ENCODE measurements at places on chromosomes 4 and X.

DNA sequence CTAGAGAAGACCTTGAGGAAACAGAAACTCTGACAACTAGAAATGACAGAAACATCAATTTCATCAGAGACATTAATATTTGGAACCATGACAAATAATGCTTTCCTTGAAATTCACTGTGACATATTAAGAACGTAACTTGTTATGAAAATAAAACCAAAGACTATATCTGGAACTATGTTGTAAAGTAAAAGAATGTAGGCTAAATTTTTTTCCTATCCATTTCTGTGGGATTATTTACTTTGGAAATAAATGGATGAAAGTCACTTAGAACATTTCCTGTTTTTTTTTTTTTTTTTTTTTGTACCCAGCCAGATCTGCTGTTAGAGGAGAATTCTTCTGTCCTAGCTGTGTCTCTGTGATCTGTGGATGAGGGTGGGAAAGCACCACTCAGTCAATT, 255.9 kb downstream of the SPRY1 start:
- H3K4me3 ChIP-seq, result no peak overlapping the region
- H3K36me3 ChIP-seq, result no peaks in the 10 kb centered on the region
- no peak for DNase-seq
- H3K4me1 ChIP-seq, result peaks cover 13% of the 10 kb centered on the region

DNA sequence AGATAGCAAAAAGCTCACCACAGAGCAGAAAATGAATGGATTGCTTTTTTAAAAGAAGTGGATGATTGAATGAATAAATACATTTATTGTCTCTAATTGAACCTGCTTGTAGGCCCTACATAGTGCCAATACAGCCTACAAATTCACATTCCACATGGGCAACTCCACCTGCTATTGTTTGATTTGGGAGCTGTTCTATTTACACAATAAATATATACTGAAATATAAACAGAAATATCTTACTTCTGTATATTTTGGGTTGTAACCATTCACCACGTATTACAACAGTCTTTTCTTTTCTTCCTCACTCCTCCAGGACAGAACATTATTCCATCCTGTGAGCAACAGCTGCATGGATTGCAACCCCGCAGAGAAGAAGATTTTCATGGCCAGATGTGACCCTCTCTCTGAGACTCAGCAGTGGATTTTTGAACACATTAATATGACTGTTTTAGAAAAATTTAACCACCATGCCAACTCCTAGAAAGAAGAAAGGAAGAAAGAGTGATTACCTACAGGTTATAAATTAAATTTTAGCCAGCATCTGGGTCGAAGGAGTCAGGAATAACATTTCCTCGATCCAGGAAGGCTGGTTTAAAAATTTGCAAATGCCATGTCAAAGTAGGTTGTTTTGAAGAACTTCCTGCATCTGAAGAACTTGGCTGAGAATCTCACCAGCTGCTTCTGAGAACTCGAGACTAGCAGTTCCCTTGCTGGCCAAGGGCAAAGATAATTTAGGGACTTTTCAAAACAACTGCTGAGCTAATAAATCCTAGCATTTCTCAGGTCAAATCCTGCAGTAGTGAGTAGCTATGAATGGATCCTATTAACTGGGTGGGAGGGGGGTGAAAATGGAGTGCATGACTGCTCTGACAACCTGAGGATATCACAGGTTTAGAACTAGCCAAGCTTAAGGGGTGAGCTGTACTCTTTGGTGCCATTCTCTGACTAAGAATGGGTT, 128.7 kb upstream of the GALNT7 start:
- no peaks in the 10 kb centered on the region for H3K27me3 ChIP-seq
- H3K4me1 ChIP-seq, result peaks cover 3% of the 10 kb centered on the region
- H3K4me3 ChIP-seq, result no peak overlapping the region
- DNase-seq, result no peak
- no peak overlapping the region for H3K27ac ChIP-seq
- H3K36me3 ChIP-seq, result no peaks in the 10 kb centered on the region

- H3K36me3 ChIP-seq, result no peaks in the 10 kb centered on the region
- H3K4me3 ChIP-seq, result no peak overlapping the region
- no peaks in the 10 kb centered on the region for H3K4me1 ChIP-seq
Observed at GRCh38 chr4:25727711-25728493, 72.3 kb downstream of the SLC34A2 start.

- no peaks in the 10 kb centered on the region for H3K27me3 ChIP-seq
- peak overlapping the region; percentile 50 for H3K27ac ChIP-seq
- H3K4me3 ChIP-seq, result peak overlapping the region; percentile 93
- no peaks in the 10 kb centered on the region for H3K36me3 ChIP-seq
- DNase-seq, result peak; percentile 97
Observed at GRCh38 chr4:39044364-39044955, 12.3 kb upstream of the TMEM156 start.

DNA sequence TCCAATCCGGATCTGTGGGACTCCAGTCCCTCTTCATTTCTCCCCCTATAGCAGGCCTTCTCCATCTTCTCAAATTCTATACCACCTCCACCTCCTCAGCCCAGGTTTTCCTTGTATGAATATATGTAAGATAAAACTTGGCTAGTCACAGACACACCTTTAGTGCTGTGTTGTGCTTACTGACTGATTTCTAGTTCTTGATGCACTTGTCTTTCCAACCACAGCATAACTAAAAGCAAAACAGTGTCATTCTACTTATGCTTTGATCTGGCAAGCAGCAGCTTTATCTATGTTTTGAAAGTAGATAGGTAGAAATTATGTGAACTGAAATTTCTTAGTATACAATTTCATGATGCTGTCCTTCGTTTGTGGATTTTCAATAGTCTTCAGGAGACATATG, 47.5 kb downstream of the CCNI start:
- H3K36me3 ChIP-seq, result peaks cover 95% of the 10 kb centered on the region
- H3K4me1 ChIP-seq, result no peaks in the 10 kb centered on the region
- no peak overlapping the region for H3K27ac ChIP-seq
- DNase-seq, result no peak
